Heart left ventricle (tissue), 16 donors: ENCODE measurements at places on chromosomes 12 and 14. TPM values are rescaled to one million over a fixed set of nuclear protein-coding genes. Genes with fewer than 3 reads are reported as not detected.
A peak's percentile ranks its signal among the peaks of the same experiment; 100 is the strongest.

DNA sequence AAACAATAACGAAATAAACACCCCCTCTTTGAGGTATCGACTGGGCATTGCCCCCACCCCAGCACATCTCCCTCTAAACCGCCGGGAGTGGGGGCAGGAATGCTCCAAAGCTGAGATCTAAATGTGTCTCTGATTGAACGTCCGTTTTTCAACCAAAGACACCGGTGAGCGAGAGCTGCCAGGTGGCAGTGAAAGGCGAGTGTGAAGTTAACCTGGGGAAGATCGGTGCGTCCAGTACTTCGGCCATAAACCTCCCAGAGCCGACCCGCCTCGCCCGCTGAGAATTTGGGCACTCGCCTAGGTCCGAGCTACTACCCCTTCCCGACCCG, 625 bp downstream of the ANGEL1 start:
- no peaks in the 10 kb centered on the region for H3K27me3 ChIP-seq
- peaks cover 26% of the 10 kb centered on the region for H3K4me1 ChIP-seq
- peak overlapping the region; percentile 89 for H3K27ac ChIP-seq
- DNase-seq, result no peak
- H3K4me3 ChIP-seq, result peak overlapping the region; percentile 85

GRCh38 chr12:78712834-78713481, 151.6 kb upstream of the SYT1 start:
- no peak overlapping the region for H3K4me3 ChIP-seq
- no peaks in the 10 kb centered on the region for H3K36me3 ChIP-seq
- no peaks in the 10 kb centered on the region for H3K4me1 ChIP-seq
- no peak overlapping the region for H3K27ac ChIP-seq
- H3K27me3 ChIP-seq, result no peaks in the 10 kb centered on the region
- no peak for DNase-seq

DNA sequence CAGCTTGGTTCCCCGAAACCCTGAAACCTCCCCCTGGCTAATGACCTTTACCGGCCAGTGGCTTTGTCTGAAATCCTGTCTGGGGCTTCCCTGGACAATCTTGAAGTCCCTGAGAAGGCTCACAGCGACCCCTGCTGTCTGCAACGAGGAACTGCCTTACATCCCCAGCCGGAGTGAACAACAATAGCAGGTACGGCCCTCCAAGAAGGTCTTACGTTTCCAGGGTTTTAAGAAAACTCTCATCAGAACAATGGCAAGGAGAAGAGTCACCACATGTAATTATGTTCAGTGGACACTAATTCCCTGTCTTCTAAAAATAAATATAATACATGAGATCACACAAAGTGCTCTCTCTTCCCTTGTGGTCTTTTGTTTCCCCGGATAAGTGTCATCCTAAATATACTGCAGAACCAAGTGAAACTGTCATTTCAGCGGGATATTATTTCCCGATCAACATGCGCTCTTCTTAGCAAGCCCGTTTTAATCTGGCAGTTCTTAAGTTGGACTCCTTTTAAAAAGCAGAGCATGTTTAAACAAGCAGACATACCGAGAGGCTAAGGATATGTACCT, 53.3 kb downstream of the RBM19 start:
- no peak overlapping the region for H3K4me3 ChIP-seq
- DNase-seq, result peak; percentile 54
- H3K36me3 ChIP-seq, result no peaks in the 10 kb centered on the region

DNA sequence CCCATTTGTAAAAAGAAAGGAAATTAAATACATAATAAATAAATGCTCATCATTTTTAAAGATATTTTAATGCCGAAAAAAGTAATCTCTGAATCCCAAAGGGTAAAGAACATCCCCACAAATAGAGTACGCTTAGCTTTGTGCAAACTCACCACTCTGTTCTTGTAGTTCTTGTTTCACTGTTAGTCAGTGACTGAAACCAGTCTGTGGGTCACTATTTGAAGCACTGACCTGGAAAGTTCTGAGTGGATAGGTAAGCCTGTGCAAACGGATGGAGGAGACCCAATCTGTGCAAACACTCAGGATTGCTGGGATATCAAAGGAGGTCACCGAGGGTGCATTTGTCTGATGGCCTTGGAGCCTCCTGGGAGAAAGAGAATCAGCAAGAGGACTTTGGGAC, 68.1 kb upstream of the TSPAN11 start:
- H3K36me3 ChIP-seq, result no peaks in the 10 kb centered on the region
- DNase-seq, result no peak
- H3K4me3 ChIP-seq, result no peak overlapping the region
- no peaks in the 10 kb centered on the region for H3K4me1 ChIP-seq
- no peaks in the 10 kb centered on the region for H3K27me3 ChIP-seq
- H3K27ac ChIP-seq, result no peak overlapping the region

- H3K4me3 ChIP-seq, result no peak overlapping the region
- no peaks in the 10 kb centered on the region for H3K36me3 ChIP-seq
- H3K27me3 ChIP-seq, result no peaks in the 10 kb centered on the region
- no peaks in the 10 kb centered on the region for H3K4me1 ChIP-seq
- no peak for DNase-seq
Observed at GRCh38 chr12:128079-128478, 61.5 kb downstream of the IQSEC3 start.

EGLN3 gene
- total RNA-seq, result 46.5 TPM

- H3K36me3 ChIP-seq, result no peaks in the 10 kb centered on the region
- H3K27me3 ChIP-seq, result no peaks in the 10 kb centered on the region
- H3K4me1 ChIP-seq, result peaks cover 17% of the 10 kb centered on the region
Observed at GRCh38 chr14:20413744-20414082, 412 bp upstream of the TEP1 start.

ADAMTS20 gene
- not detected for total RNA-seq

GRCh38 chr12:100720016-100720654, 74.4 kb upstream of the ANO4 start:
- DNase-seq, result no peak
- no peaks in the 10 kb centered on the region for H3K36me3 ChIP-seq
- H3K27ac ChIP-seq, result no peak overlapping the region
- no peaks in the 10 kb centered on the region for H3K4me1 ChIP-seq
- no peak overlapping the region for H3K4me3 ChIP-seq
- H3K27me3 ChIP-seq, result peaks cover 6% of the 10 kb centered on the region

- H3K4me3 ChIP-seq, result no peak overlapping the region
- peaks cover 88% of the 10 kb centered on the region for H3K36me3 ChIP-seq
- no peaks in the 10 kb centered on the region for H3K27me3 ChIP-seq
- H3K4me1 ChIP-seq, result peaks cover 4% of the 10 kb centered on the region
- no peak overlapping the region for H3K27ac ChIP-seq
Observed at GRCh38 chr14:71062581-71063303, 155.5 kb downstream of the PCNX1 start.

DNA sequence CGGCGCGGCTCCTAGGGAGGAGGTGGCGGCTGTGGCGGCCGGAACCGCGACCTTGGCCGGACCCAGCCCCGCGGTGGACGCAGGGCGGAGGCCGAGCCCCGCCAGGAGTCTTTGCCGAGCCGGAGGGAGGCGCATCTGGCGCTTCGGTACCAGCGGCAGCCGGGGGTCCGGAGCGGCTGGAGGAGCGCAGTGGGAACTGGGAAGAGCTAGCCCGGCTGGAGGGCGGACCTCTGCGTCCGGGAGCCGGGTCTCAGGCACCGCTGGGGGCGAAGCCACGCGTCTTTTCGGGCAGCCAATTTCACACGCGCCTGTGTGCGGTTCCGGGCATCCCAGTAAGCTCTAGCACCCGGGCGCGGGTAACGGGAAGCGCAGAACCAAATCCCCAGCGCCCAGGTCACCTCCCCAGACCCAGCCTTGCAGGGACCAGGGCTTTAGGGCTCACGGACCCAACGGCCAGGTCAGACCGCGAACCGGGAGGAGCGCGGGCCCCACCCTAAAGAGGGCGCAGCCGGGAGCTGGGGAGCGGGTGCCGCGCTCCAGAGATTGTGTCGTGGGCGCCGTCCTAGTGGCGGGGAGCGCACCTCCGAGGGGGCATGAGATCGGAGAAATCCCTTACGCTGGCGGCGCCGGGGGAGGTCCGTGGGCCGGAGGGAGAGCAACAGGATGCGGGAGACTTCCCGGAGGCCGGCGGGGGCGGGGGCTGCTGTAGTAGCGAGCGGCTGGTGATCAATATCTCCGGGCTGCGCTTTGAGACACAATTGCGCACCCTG, 89.4 kb downstream of the GALNT8 start:
- no peak overlapping the region for H3K27ac ChIP-seq
- no peak for DNase-seq
- no peaks in the 10 kb centered on the region for H3K36me3 ChIP-seq
- peaks cover 49% of the 10 kb centered on the region for H3K27me3 ChIP-seq
- H3K4me1 ChIP-seq, result peaks cover 8% of the 10 kb centered on the region

PROX2 gene
- total RNA-seq, result not detected

GRCh38 chr14:56118611-56119181, 485 bp downstream of the PELI2 start:
- H3K4me1 ChIP-seq, result peaks cover 4% of the 10 kb centered on the region
- H3K27ac ChIP-seq, result peak overlapping the region; percentile 88
- peak; percentile 43 for DNase-seq
- H3K36me3 ChIP-seq, result no peaks in the 10 kb centered on the region

DNA sequence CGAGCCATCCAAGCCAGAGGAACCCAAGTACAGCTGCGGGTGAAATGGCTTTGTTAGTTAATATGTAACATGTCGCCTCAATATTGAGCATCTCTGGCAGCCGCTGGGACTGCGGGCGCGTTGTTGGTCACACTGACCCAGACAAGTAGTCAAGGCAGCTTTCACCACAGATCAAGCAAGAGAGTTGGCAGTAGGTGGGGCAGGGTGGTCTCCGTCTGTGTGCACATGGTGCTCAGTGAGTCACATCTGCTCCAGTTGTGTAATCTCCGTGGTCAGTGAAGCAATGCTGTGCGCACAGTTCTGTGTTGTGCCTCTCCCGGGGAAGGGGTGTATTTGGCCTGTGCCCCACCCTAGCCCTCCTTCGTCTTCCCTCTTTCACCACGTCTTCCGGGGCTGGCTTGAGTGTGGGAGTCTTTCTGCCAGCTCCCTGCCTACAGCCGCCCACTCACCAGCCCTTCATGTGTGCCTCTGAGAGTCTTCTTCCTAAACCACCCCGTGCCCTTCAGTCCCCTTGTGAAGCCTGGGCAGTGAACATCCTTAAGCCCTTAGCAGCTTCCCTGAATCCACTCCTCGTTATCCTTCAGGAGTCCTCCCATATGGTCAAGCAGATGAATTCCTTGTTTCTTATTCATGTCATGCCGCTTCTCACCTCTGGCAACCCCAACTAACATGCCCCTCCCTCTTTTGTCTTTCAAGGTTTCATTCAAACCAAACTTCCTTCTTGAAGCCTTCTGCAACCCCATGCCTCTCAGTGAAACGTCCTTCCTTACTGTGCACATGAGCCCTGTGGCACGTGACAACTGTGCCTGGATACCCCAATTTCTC, 242.1 kb downstream of the CACNA1C start:
- peak; percentile 72 for DNase-seq
- no peak overlapping the region for H3K27ac ChIP-seq
- no peak overlapping the region for H3K4me3 ChIP-seq
- peaks cover 99% of the 10 kb centered on the region for H3K4me1 ChIP-seq

DNA sequence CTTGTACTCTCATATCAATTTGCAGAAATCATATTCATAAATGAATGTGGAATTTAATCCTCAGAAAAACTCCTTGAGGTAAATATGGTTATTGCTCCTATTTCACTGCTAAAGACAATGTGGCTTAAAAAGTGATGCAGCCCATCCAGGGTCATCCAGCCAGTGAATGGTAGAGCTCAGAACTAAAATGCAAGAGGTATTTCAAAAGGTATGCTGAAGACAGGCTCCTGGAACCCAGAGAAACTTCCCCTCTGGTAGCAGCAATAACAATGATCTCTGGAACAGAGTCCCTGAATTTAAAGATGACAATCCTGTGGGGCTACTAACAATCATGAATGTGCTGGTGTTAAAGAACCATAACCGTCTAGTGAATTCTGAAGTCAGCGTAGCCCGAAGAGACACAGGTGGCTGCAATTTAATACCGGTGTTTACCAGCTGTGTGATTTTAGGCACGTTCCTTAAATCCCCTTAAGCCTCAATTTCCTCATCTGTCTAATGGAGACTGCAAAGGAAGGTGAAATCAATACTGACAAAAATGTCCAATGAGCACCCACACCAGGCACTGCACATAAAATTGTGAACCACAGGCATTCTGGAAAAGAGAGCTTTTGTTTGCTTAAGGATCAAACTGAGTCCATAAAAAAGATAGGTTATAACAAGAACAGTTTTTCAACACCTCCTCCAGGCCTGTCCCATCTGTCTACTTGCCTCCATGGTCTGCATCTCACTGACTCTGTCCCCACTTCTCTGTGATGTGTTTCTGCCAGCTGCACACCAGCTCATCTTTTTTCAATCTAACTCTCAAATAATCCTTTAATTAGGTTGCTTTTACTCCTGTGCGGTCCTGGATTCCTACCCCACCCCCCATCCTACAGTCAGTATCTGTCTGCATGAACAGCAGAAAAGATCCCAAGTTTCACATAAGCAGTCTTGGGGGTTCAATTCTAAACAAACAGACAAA, 10.5 kb downstream of the TM7SF3 start:
- H3K4me3 ChIP-seq, result no peak overlapping the region
- no peak overlapping the region for H3K27ac ChIP-seq
- H3K36me3 ChIP-seq, result peaks cover 29% of the 10 kb centered on the region
- no peak for DNase-seq

- H3K4me3 ChIP-seq, result no peak overlapping the region
- no peaks in the 10 kb centered on the region for H3K27me3 ChIP-seq
- DNase-seq, result no peak
Observed at GRCh38 chr14:36944307-36945010, 227.9 kb downstream of the SLC25A21 start.

GRCh38 chr12:2291182-2291832, 238.5 kb downstream of the CACNA1C start:
- peaks cover 87% of the 10 kb centered on the region for H3K4me1 ChIP-seq
- no peaks in the 10 kb centered on the region for H3K27me3 ChIP-seq
- H3K36me3 ChIP-seq, result no peaks in the 10 kb centered on the region
- DNase-seq, result no peak
- H3K27ac ChIP-seq, result no peak overlapping the region

GRCh38 chr12:129613314-129613713, 290.5 kb downstream of the TMEM132D start:
- no peaks in the 10 kb centered on the region for H3K36me3 ChIP-seq
- no peaks in the 10 kb centered on the region for H3K4me1 ChIP-seq
- DNase-seq, result no peak
- H3K27me3 ChIP-seq, result no peaks in the 10 kb centered on the region
- H3K27ac ChIP-seq, result no peak overlapping the region

GRCh38 chr12:132546647-132547046, 56.7 kb downstream of the FBRSL1 start:
- DNase-seq, result no peak
- H3K27me3 ChIP-seq, result no peaks in the 10 kb centered on the region
- H3K36me3 ChIP-seq, result no peaks in the 10 kb centered on the region
- H3K4me1 ChIP-seq, result no peaks in the 10 kb centered on the region

TBC1D30 gene
- total RNA-seq, result 0.50 TPM

- no peak for DNase-seq
- H3K27me3 ChIP-seq, result no peaks in the 10 kb centered on the region
- H3K36me3 ChIP-seq, result no peaks in the 10 kb centered on the region
- no peaks in the 10 kb centered on the region for H3K4me1 ChIP-seq
Observed at GRCh38 chr12:121072147-121072546, 33.1 kb upstream of the OASL start.

DNA sequence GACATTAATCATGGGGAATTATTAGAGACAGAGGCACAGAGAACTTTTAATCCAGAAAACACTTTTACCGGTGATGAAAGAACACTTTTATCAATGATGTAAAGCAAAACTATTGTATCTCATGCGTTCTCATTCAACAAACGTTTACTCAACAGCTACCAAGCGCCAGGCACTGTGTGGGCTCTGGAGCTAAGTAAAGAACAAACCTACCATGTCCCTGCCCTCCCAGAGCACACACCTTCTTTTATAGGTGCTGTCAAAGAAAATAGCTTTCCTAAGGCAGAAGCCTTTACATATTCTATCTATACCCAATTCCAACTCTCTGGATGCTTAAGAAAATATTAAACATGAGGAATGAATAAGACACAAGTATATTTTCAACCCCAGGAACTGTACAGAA, 91.1 kb downstream of the FOXN3 start:
- H3K4me1 ChIP-seq, result no peaks in the 10 kb centered on the region
- H3K27me3 ChIP-seq, result no peaks in the 10 kb centered on the region
- no peak for DNase-seq
- H3K36me3 ChIP-seq, result peaks cover 8% of the 10 kb centered on the region
